ENCODE measurements at places on chromosomes 6 and 20.

GRCh38 chr6:166565084-166565967 is 21.2 kb downstream of the RAMACL start:
- no peak overlapping the region for H3K4me3 ChIP-seq
- H3K4me1 ChIP-seq, result peaks cover 14% of the 10 kb centered on the region
- H3K27me3 ChIP-seq, result no peaks in the 10 kb centered on the region
- H3K36me3 ChIP-seq, result no peaks in the 10 kb centered on the region

DNA sequence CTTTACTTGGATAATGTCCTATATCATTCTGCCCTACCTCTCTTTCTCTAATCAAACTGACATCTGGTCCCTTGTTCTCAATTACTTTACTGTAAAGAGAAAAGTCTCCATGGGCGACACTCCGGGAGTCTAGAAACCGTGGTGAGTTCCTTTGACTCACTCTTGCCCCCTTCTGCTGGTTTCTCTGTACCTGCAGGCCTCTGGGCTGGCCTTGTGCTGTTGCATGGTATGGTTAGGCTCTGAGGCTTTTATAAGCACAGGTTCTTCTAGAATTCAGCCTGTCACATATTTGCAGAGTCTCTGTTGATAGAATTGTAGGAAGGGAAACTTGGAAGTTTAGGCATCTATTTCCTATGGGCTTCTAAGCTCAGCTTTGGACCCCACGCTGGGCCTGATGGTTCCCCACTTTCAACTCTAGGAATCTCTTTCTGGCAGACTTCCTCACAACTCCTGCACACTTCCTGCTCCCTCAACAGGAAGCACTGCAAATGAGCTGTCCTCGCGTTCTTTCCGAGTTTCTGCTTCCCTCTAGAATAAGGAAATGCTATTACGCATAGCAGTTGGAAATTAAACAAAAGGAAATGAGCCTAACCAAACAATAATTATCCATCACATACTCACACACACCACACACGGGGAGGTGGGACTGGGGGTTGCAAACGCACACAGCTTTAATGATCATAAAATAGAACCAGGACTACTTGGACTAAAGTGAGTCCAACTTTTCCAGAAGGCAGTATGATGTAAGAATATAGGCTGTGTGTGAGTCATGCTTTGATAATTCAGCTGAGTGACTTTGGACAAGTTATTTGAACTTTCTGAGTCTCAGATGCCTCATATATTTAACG is 683.3 kb downstream of the QKI start:
- H3K27me3 ChIP-seq, result no peaks in the 10 kb centered on the region

GRCh38 chr6:107657755-107658461 is 166.2 kb downstream of the SCML4 start:
- H3K4me1 ChIP-seq, result no peaks in the 10 kb centered on the region
- H3K27ac ChIP-seq, result peak overlapping the region; percentile 61
- H3K27me3 ChIP-seq, result no peaks in the 10 kb centered on the region
- no peaks in the 10 kb centered on the region for H3K36me3 ChIP-seq

DNA sequence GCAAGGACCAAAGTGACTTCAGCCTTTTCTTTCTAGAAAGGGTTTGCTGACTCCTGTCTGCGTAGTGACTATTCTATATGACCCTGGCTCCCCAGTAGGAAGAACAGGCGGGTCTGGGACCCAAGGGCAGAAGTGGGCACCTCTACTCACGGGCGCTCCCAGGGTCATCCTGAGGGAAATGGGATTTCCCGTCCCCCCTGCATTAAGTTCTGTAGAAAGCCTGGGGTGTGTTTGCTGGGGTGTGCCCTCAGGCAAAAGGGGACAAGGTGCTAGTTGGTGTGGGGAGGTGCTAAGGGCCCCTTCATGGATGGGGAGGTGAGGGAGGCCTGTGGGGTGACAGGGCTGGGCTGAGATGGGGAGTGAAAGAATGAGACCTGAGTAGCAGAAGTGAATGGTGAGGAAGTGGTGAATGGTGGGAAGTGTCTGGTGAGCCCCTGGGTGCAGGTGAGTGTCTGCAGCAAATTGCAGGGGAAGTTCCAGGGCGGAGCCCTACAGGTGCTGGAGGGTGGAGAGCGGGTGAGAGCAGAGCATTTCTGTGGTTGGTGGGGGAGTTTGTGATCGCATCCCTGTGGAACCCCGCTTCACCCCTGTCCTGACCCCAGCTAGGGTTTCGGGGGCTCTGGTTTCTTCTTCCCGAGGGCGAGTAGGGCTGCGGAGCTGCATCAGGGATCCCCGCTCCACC is 21.1 kb downstream of the RAET1L start:
- peaks cover 29% of the 10 kb centered on the region for H3K4me1 ChIP-seq
- no peaks in the 10 kb centered on the region for H3K36me3 ChIP-seq
- no peak for DNase-seq
